Right renal cortex interstitium (tissue), 3 donors: ENCODE measurements at places on chromosomes 7 and 10. TPM values are rescaled to one million over a fixed set of nuclear protein-coding genes. Genes with fewer than 3 reads are reported as not detected.

GRCh38 chr7:39952374-39952773 is 2.3 kb downstream of the CDK13 start:
- no peak for DNase-seq

DNA sequence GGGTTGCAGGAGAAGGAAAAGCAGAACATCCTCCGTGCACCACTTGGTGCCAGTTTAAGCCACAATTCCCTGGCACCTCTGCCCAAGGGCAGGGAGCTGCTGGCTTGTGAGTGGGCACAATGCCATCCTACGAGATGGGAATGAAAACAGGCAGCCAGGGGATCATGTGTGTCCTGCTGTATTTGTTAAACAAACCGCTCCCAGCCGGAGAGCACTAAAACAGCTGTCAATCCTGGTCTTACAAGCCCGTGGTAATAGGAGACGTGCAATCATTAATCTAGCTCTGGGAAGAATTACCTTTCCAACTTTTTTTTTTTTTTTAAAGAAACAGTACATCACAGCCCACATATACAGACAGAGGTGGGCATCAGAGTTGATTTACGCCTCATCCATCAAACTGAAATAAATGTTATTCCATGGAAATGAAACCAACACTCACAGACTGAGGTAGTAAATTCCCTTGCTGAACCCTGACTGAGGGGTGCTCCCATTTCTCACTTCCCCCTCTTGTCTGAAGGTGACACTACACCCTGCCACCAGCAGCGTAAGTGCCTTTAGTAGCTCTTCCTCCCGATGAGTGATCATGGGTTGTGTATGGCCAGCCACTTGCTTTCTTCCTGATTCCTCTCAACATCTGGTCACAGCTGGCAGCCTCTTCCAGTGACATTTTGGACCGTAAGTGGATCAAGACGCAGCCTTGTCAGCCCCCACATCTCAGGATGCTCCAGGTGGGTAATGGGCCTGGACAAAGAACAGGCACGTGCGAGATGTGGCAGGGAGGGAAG is 143.8 kb downstream of the TEX36 start:
- DNase-seq, result peak; percentile 25

GRCh38 chr7:73703757-73704639 is 15.5 kb downstream of the STX1A start:
- no peak for DNase-seq

DNA sequence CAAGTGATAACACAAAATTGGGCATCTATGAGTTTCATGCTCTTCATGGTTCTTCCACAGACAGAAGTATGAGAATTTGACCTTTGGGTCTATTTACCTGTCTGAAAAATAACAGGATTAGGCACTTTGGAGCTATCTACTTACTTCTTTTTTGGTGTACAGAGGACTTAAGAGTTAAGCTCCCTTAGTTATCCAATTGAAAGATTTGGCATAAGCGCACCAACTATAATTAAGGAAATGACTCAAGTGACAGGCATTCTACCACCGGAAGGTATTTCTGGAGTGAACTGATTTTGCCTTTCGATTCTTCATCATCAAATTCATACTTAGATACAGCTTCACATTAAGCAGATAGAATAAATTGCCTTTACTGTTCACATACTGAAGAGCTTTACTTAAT is 43.9 kb downstream of the IFIT5 start:
- DNase-seq, result no peak

DNA sequence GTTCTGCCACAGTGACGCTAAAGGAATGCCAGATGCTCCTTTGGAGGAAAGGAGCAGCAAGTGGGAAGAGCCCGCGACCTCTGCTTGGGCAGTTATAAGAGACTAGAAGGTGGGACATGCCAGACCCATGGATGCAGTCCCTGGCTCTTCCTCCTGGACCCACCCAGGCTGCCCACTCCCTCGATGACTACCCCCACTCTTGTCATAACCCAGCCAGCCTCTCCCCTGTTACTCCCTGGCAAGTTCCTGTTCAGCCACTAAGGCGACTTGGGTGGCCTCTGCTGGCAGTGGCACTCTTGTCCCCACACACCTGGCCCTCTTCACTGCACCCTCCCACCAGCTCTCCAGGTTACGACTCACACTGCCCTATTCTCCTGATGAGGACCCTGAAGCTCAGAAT is 33.5 kb downstream of the COL13A1 start:
- no peak for DNase-seq

GRCh38 chr10:24384954-24385353 is 176.0 kb downstream of the KIAA1217 start:
- no peak for DNase-seq

Gene IQUB
- 6.7 TPM for polyA plus RNA-seq

Gene NEURL1
- 1.6 TPM for polyA plus RNA-seq

Gene PKD1L1
- polyA plus RNA-seq, result 0.21 TPM
